ENCODE measurements at places on chromosomes 7 and 10.

DNA sequence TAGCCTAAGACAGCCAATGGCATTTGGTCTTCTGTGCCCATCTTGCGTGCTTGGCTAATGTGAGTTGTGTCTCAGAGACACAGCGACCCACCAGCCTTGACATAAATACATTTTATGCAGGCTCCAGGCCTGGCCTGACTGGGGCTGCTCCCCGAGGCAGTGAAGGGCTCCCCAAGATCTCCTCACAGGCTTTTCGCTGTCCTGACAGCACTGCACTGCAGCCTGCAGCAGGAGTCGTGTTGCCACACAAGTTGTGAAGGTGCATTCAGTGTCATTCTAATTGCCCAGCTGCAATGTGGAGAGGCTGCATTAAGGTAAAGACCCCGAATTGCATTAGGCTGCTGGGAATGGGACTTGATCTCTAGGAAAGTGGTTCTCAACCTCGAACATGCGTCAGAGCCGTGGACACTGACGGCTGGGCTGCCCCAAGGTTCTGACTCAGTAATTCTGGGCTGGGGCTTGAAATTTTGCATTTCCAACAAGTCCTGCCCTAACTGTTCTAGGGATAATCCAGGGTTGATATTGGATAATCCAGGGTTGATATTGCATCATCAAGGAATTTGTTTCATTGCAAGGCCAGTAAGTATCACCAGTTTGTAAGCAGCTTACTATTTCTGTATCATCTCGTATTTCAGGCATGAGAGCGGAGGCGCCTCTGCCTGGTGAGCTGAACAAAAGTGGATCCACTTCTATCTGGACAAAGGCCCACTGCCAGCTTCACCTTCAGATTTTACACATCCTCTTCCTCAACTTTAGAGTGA lies 108.7 kb upstream of the INSIG1 start:
- no peak for DNase-seq

DNA sequence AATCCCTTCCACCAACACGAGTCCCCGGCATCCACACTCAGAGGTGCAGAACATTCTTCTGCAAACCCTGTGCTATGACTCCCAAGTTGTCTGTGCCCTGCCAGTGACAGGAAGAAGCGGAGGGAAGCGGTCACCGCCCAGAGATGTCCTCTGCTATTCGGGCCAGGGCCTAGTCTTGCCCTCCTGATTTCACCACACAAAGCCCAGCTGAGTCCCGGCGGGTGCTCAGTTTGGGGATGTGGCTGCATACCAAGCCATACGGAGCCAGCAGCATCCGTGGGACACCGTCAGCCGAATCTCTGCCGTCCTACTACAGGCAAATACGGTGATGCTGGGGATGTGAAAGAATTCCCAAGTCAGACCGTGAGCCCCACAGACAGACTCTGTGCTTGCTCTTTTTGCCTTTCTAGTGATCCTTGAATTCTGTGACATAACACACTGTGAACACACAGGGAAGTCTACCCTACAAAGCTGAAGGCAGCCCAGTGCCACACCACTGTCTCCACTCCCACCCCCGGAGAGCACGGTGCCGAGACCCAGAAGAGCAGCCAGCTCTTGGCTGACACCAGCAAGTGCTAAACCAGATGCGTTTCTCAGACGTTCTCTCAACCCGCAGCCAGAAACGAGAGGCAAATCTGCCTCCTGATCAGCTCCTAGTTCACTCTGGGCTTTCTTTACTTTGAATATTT lies 2.0 kb downstream of the STK32C start:
- no peak for DNase-seq

DNA sequence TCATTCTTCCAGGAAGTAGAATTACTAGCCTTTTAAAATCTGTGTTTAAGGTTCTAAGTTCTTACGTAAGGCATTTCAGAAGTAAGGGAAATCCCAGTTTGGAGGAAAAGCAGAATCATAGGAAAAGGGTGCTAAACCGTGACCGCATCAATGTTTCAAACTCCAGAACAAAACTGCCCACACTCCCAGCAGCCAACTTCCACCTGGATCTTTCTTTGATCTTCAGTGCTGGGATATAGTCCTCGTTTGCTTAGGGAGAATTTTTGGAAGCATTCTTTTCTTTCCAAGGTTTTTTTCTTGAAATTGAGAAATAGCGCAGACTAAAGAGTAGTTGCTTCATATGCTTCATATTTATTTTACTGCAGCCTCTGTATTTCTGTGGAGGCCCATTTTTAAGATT lies 8.9 kb downstream of the PROSER2 start:
- no peak for DNase-seq

DNA sequence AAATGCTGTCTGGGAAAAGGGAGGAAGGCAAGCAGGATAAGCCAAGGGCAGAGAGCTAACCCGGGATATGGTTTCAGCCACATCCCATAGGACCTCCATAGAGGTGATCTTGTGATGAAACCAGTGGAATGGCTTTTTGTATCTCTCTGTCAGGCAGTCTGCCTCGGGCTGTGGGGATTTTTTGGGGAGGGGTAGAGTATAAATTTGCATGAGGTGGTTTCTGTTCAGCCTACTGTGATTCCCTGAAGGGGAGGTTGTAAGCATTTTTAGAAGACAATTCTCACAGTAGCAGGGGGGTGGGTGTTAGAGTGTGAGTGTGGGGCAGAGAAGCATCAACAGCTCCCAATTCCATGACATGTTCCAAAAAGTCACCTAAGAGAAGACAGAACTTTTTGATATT lies 11.8 kb downstream of the OR9A2 start:
- DNase-seq, result no peak

DNA sequence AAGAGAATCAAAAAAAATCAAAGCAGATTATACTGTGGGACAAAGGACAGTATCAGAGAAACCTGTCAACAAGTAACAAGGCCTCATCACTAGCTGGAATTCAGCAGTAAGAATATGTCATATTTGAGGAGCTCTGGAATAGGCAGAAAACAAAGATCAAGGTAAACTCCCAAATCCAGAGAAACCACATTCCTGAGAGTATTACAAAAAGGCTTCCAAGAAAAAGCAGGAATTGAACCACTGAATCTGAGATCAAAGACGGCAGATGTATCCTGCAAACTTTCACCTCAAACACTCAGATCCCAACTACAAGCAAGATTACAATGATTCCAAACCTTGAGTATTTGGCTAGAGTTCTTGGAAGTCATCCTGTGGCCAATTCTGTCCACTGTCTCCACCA lies 16.3 kb downstream of the TPK1 start:
- no peak for DNase-seq

DNA sequence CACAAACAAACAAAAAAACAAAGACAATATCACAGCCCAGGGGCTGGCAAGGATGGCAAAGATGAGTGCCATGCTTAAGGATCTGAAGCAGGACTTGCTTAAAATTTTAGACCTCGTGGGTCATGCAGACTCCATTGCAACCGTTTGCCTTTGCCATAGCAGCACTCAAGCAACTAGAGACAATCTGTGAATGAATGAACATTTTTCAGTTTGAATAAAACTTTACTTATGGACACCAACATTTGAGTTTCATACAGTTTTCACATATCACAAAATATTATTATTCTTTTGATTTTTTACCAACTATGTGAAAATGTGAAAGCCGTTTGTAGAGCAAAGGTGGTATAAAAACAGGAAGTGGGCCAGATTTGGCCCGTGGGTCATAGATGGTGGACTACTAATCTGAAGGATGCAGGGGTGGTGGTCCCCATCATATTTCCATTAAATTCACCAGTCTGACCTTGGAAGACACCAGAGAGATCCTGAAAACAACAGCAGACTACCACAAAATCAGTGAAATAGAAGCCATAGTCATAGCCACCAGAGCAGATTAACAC lies 8.3 kb upstream of the RBM17 start:
- DNase-seq, result no peak

DNA sequence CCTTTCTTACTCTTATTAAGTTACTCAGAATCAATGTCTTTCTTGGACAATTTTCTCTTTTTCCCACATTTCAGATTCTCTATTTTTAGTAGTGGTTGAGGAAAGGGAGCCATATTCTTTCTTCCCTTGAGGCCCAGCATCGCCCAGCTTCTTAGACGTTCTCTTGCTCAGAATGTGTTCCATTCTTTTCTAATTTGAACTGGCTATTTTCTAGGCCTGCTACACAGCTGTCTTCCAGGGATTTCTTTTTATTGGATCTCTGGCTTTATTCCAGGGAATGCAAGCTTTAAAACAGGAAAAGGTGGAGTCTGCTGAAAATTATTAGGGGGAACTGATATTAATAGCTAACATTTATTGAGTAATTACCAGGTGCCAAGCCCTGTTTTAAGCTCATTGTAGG lies 58.3 kb downstream of the WIPF3 start:
- DNase-seq, result no peak

- no peak for DNase-seq
Measured at GRCh38 chr10:34612446-34612845, 202.7 kb downstream of the PARD3 start.

DNA sequence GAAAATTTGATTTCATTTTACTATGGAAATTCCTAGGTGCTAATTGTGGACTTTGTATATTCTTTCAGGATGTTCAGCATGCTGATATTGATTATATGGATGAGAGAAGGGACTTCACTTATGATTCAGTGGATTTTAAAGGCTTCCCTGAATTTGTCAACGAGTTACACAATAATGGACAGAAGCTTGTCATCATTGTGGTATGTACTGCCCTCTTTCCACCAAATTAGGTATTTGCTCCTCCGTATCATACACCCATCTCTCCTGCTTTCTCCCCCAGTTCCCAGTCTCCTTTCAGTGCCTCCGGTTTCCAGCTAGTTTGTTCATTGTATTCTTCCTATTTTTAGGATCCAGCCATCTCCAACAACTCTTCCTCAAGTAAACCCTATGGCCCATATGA lies 34.6 kb downstream of the MGAM start:
- no peak for DNase-seq

DNA sequence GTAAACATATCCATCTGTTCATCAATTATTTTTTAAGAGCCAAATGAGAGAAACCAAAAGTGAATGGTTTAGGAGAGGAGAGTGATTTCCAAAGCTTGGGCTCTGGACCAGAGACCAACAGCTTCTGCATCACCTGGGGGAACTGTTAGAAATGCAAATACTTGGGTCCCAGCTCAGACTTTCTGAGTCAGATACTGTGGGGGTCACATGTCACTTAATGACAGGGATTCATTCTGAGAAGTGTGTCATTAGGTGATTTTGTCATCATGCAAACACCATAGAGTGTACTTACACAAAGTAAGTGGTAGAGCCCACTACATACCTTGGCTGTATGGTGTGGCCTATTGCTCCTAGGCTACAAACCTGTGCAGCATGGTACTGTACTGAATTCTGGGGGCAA lies 128.5 kb upstream of the PRR15 start:
- DNase-seq, result no peak

DNA sequence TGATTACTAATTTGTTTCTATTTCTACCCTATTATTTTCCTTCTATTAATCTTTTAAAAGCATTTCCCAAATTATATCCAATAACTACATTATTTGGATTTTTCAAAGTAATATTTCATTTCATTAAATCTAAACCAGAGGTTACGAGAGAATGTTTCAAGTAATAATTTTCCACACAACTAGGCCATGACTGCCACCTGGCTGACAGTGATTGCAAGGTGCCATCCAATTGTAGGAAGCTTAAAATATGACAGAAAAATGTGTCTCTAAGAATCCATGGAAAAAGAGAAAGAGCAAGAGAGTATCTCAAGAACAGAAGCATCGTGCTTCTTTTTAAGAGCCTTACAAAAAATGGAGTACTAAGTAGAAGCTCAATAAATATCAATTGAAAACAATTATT lies 48.7 kb downstream of the TPK1 start:
- no peak for DNase-seq

DNA sequence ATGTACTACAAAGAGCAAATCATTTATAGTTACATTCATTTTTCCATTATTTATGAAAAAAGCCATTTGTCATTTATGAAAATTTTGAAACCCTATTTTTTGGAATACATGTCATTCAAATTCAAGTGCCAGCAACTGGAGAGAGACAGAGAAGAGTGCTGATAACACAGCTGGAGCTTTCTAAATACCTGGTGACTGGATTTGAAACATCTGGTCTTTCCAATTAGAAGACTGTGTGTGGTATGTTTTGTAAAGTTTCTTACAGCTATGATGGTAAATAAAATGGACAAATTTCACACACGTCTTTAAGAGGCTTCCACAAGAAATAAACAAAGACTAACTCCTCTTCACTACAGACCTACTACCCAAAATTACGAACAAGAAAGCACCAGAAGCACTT lies 56.8 kb downstream of the CHCHD3 start:
- DNase-seq, result no peak

DNA sequence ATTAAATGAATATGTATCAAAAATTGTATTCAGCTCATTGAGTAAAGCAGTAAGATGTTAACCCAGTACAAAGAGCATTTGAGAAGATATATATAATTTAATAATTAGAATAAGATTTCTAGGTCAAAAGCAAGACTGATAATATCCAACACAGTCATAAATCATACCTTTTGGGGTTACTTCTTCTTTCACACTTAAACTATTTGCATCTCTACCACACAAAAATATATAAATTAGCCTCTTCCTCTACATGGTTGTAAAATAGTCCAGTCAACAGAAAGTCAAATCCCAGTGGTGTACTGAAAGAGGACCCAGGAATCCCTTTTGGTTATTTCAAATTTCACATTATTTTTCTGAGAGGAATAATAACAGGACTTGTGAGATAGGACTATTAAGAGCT lies 204.6 kb upstream of the INHBA start:
- no peak for DNase-seq

DNA sequence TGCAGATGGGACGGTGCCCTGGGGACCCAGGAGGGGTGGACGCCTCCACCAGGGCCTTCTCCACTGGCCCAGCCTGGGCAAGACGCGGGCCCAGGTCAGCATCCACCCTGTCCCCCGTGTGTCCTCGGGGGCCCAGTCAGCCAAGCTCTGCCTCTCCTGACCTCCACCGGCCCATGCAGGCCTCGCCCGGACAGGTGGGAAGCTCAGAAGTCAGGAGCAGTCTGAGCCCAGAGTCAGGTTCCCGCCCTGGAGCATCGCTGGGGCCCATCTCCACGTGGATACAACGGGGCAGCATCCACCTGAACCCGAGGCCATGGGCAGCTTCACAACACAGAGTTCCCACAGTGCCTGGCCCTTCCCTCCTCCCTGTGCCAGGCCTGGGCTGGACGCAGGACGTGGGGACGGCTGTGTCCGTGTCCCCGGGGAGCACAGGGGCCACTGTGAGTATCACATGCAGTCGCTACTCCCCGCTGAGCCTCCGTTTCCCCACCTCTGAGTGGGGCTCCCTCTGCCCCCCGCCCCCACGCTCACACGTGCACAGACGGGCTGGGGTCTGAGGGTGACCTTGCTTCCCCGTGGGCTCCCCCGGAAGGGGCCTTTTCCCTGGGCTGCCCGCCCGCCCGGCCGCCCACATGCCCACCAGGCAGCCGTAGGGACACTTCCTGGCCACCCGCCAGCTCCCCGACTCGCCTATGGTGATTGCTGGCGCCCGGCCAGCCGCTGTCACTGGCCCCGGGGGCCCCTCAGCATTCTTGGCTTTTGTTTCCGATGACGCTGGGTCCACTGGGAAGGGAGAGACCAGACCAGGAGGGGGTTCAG lies 64.3 kb downstream of the PDGFA start:
- no peak for DNase-seq

- DNase-seq, result no peak
Measured at GRCh38 chr10:99784016-99784726, 1.7 kb downstream of the ABCC2 start.

GRCh38 chr7:98562871-98563495 lies 54.1 kb upstream of the NPTX2 start:
- no peak for DNase-seq
